ENCODE measurements at places on chromosomes 11 and 22. TPM values are rescaled to one million over a fixed set of nuclear protein-coding genes. Genes with fewer than 3 reads are reported as not detected.
A peak's percentile ranks its signal among the peaks of the same experiment; 100 is the strongest.

DNA sequence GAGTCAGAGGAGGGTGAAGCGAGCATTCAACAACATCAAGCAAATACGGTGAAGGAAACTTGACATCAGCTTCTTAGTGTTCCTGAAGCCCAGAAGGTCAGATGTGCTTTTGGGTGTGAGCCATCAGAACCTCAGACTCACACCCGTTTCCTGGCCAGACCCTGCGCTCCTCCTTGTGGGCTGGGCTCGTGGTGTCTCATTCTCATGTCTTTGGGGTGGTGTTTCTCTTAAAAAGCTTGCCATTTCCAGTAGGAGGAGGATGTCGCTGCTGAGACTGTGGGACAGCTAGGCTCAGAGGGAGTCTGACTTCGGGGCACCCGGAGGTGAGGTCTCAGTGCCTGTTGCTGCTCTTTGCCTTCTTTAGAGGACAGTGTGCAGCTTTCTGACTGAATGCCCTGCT lies 24.2 kb downstream of the PPFIBP2 start:
- DNase-seq: no peak

DNA sequence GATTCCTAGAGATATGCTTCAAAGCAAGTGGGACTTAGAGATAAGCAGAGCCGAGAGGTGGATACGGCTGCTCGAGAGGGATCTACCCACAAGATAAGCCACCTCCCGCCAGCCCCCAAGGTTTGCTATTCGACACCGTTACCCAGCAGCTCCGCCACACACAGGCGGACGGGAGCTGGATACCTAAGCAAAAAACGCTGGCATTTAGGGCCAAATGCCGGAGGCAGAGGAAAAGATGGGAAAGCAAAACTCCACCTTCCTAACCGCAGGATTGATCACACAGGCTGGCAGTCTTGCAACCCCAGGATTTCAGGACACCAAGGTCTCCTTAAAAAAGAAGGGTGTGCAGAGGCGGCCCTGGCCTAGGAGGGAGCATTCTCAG lies 709 bp downstream of the FTH1 start:
- DNase-seq: no peak

FOLR1 gene
- total RNA-seq: 182 TPM

DNA sequence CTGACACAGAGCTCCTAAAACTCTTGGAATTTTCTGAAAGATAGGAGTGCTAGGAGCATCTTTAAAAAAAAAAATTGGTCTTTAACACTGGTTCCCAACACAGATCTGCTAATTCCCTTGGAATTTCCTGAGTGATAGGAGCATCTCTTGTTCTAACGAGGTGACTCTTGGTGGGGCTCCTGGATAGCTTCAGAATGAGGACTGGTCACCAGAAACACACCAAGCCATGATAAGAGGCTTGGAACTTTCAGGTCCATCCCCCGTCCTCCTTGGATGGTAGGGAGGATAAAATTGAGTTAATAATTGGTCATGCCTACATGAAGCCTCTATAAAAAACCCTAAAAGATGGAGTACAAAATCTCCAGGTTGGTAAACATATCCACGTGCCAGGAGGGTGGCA lies 64.5 kb upstream of the LDLRAD3 start:
- DNase-seq: no peak

GRCh38 chr11:74909385-74909784 lies 39.5 kb downstream of the XRRA1 start:
- DNase-seq: peak; percentile 6

CALCA gene
- total RNA-seq: 8.4 TPM

- no peak for DNase-seq
These were observed 5.0 kb upstream of the PTPMT1 start for GRCh38 chr11:47560426-47560825.

DNA sequence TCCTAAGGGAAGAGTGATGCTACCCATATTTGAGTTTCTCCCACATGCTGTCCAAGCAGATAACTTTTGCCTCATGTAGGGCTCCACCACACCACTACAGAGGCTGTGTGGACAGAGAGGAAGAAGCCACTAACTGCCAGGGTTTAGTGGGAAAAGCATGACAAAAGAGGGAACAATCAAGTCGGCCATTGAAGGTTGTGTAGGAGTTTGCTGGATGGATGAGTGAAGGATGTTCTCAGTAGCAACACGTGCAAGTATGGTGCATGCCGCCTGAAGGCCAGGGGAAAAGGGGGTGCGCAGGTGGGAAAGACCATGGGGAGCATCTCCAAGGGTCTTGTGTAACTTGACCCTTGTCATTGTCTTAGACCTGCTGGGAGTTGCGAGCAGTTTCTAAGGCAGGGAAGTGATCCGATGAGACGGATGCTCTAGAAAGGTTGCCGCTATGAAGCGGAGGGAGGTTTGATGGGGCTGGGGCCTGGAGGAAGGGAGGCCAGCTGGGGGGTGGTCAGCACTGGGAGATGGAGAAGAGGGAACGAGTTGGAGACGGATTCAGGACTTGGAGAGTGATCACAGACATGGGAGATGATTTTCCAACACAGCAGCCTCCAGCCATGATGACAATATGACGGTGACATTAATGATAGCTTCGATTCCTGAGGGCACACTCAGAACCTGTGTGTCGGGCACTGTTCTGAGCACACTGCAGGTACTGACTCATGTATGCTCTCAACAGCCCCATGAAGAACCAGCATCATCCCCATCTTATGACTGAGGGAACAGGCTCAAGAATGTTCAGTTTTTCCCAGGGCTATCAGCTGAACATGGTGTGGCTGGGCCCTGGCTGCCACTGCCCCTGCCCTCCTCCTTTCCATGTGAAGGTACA lies 53.7 kb downstream of the CD6 start:
- DNase-seq: no peak

GRCh38 chr11:106917973-106918372 lies 100.3 kb downstream of the GUCY1A2 start:
- no peak for DNase-seq

- DNase-seq: no peak
These were observed 126.5 kb downstream of the SPATA19 start for GRCh38 chr11:133718831-133719230.

GAS2L1 gene
- 40.1 TPM for total RNA-seq

Measured in lung (tissue), 17 donors.